ENCODE measurements at places on chromosomes 16 and 17.

DNA sequence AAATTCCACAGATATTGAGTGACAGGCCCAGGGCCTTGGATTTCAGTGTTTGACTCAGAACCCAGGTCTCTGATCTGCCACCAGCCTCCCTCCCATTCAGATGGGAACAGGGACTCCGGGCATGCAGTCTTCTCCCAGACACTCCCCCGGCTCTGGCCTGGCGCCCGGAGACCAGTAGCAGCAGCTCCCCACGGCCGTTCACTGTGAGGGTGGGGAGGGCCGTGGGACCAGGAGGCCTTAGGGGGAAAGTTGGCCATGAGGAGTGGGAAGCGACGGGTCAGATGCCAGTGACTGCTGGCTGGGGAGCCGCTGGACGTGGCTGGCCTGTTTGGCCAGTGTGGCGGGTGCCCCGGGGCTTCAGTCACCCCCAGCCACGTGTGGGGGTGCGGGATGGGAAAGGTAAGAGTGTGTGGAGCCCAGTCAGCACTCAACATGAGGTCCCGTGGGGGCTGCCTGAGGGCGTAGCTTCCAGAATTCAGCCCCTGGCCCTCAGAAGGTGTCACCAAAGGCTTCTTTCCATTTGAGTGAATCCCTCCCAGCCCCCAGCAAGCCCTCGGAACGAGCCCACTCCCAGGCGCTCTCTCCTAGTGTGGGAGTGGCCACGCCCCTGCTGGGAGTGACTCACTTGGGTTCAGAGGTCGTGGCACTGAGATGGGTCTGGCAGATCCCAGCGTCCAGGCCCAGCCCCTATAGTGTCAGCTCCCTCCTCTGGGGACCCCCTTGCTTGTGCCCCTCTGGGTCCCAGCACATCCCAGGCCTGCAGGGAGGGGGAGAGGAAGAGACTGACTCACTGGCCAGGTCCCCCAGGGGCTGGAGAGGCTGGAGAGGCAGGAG is 309.4 kb downstream of the SEC14L1 start:
- DNase-seq: peak; percentile 56

DNA sequence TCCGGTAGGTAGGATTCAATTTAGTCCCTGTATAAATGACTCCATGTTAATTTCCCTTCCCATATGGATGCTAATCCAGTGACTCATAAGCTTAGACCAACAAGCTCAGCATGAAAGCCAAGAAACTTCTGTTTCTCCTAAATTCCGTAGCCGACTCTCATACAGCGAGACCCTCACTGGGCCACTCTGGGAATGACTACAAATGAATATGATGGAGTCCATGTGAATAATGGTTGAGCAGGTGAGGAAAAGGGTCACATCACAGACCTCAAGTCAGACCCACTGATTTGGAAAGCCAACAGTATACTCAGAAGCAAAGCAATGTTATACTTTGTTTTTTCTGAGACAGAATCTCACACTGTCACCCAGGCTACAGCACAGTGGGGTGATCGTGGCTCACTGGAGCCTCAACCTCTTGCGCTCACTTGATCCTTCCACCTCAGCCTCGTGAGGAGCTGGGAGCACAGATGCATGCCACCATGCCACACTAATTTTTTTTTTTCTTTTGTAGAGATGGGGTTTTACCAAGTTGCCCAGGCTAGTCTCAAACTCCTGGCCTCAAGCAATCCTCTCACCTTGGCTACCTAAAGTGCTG is 14.6 kb downstream of the RSL1D1 start:
- DNase-seq: no peak

DNA sequence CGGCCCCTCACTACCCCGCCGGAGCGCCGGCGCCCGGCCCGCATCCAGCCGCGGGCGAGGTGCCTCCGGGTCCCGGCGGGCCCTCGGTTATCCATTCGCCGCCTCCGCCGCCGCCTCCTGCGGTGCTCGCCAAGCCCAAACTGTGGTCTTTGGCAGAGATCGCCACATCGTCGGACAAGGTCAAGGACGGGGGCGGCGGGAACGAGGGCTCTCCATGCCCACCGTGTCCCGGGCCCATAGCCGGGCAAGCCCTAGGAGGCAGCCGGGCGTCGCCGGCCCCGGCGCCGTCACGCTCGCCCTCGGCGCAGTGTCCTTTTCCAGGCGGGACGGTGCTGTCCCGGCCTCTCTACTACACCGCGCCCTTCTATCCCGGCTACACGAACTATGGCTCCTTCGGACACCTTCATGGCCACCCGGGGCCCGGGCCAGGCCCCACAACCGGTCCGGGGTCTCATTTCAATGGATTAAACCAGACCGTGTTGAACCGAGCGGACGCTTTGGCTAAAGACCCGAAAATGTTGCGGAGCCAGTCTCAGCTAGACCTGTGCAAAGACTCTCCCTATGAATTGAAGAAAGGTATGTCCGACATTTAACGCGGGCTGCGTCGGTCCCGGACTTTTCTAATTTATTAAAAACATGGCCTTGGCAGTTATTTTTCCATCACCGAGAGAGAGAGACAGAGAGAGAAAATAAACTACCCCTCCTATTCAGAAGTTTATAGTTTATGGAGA is 2.8 kb downstream of the IRX5 start:
- DNase-seq: peak; percentile 6

DNA sequence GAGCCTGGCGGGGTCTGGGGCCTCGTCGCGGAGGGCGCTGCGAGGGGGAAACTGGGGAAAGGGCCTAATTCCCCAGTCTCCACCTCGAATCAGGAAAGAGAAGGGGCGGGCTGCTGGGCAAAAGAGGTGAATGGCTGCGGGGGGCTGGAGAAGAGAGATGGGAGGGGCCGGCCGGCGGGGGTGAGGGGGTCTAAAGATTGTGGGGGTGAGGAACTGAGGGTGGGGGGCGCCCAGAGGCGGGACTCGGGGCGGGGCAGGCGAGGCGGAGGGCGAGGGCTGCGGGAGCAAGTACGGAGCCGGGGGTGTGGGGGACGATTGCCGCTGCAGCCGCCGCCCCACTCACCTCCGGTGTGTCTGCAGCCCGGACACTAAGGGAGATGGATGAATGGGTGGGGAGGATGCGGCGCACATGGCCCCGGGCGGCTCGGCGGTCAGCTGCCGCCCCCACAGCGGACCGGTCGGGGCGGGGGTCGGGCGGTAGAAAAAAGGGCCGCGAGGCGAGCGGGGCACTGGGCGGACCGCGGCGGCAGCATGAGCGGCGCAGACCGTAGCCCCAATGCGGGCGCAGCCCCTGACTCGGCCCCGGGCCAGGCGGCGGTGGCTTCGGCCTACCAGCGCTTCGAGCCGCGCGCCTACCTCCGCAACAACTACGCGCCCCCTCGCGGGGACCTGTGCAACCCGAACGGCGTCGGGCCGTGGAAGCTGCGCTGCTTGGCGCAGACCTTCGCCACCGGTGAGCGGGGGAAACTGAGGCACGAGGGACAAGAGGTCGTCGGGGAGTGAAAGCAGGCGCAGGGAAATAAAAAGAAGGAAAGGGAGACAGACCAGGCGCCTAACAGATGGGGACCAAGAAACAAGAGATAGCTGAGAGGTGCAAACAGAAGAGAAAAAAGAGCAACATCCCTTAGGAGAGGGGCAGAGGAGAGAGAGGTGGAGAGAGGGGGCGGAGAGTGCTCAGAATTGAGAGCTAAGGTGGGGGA is at the start of gene PNMT:
Gene PNMT, plus strand, starts transcription at position 509 of the 980 bp plus-strand sequence. Its CDS starts 23 bp downstream, at position 532.
- DNase-seq: peak; percentile 55

DNA sequence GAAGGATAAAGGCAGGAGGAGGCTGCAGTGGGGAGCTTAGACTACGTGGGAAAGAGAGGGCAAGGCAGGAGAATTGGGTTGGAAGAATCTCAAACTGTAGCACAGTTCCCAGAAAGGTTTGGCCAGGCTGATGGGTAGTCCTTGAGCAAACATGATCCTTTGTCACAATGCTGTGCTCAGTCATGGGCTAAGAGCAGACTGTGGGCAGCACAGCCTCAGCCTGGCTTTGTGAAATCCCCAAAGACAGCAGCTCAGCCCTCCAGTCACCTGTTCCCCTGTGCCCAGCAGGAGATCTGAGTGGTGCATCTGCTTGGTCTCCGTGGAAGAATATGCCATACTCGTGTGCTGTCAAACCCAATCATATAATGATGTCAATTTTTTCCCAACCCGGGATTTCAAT is 10.6 kb upstream of the ENGASE start:
- DNase-seq: no peak

GRCh38 chr16:1008085-1008484 is 26.5 kb downstream of the SOX8 start:
- no peak for DNase-seq

- no peak for DNase-seq
Observed at GRCh38 chr16:52649870-52650269, 102.9 kb upstream of the TOX3 start.

DNA sequence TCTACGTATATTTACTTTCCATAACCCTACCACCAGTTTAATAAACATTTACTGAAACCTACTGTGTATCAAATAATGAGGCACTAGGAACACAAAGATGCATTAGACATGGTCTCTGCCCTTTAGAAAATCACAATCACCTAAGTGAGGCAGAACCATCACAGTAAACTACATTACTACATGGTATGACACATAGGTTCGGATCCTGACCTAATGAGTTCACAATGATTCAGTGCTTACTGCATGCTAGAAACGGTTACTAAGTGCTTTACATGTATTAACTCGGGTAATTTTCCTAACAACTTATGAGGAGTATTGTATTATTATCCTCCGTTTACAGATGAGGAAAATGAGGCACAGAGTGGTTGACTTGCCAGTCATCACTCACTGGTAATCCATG is 5.2 kb upstream of the SYNRG start:
- DNase-seq: no peak

DNA sequence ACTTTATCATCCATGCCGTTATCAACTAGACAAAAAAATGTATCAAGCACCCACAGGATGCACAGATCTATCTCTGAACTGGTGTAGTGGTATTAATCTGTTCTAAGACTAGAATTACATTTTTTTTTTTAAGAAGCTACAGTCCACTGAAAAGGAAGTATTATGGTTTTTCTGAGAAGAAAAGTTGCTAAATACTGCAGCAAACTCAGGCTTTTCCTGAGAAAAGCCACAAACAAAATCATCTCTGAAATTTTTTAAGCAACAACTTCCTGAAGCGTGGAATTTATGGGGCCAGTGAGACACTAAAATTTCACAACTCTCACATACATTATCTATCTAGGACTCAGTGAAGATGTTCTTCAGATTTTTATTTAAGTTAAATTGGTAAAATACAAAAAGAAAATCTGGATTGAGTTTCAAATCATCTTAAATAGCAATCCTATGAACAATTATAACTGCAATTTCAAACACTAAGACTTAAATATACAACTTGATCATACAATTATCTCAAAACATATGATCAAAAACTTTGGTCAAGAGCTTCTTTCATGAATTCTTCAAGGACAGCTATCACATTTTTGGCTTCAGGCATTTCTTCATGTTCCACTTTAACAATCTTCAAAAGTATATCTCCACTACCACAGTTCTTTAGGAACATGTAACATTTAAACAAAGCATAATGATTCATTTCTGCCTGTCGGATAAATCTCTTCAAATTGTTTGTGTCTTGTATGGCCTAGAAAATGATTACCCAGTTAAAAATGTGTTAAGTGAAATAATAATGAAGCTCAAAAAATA is 10.5 kb downstream of the C17orf75 start:
- peak; percentile 59 for DNase-seq

- no peak for DNase-seq
Observed at GRCh38 chr16:60648290-60648689, 1387.9 kb downstream of the CDH8 start.

DNA sequence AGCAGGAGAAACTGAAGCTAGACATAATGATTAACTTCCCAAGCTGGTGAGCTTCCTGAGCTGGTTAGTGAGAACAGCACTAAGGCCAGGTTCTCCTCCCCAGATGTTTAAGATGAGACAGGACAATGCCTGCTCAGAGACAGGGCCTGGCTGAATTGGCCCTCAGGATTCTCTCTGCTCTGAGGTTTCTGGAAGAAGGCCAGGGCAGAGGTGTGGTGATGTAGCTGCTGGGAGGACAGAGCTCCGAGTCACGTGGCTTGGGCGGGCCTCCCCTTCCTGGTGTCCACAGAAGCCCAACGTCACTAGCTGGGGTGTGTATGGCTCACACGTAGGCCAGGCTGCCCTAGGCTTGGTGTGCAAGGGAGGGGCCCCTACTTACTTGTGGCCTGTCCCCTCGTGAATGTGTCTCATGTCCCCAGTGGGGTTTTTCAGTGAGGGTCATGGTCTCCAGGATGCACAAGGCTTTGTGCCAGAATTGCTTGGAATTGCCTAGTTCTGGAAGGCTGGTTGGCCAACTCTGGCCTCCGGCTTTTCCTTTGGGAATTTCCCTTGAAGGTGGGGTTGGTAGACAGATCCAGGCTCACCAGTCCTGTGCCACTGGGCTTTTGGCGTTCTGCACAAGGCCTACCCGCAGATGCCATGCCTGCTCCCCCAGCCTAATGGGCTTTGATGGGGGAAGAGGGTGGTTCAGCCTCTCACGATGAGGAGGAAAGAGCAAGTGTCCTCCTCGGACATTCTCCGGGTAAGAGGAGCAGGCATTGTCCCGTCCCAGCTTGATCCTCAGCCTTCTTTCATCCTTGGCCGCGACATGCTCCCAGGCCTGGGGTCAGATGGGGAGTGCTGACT is 3.4 kb downstream of the NOD2 start:
- DNase-seq: peak; percentile 96

- DNase-seq: no peak
Observed at GRCh38 chr17:57570724-57571344, 174.3 kb downstream of the CCDC182 start.

GRCh38 chr16:58269526-58269925 is 25.3 kb downstream of the PRSS54 start:
- no peak for DNase-seq

DNA sequence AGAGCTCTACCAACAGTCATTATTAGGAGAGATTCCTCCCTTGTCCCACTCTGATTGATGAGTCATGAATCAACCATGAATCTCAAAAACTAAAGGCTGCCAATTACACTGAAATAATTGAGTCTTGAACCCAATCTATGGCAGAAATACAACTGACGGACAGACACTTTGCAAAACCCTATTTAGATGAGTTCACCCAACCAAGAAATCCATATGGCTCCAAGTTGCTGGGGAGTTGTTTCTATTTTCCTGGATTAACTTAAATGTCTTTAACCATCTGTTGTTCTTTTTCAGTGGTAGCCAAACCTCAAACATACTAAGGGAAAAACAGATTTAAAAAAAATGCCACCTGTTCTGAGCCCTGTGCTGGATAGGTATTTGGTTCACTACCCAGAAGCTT is 151.0 kb downstream of the SHISA9 start:
- DNase-seq: no peak

GRCh38 chr17:31499771-31500554 is 108.5 kb downstream of the RAB11FIP4 start:
- DNase-seq: peak; percentile 59

DNA sequence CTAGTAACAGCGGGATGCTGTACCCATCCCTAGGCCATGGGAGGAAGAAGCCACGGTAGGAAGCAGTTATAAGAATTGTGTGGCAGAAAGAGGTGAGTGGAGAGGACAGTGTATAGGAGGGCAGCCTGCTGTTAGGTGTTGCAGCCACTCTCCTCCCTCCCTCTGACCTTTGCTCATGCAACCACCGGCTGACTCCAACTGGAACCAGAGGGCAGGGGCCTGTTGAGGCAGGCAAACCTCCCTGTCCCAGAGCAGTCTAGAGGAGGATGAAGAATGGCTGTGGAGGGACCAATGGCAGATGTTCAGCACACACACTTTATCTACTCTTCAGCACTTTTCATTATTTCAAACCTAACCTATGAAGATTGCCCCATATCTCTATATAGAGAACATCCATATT is 2.2 kb downstream of the TXNL4B start:
- no peak for DNase-seq

Measured in suppressor macrophage (primary cell).